ENCODE measurements at places on chromosomes 3 and 15.
A peak's percentile ranks its signal among the peaks of the same experiment; 100 is the strongest.

DNA sequence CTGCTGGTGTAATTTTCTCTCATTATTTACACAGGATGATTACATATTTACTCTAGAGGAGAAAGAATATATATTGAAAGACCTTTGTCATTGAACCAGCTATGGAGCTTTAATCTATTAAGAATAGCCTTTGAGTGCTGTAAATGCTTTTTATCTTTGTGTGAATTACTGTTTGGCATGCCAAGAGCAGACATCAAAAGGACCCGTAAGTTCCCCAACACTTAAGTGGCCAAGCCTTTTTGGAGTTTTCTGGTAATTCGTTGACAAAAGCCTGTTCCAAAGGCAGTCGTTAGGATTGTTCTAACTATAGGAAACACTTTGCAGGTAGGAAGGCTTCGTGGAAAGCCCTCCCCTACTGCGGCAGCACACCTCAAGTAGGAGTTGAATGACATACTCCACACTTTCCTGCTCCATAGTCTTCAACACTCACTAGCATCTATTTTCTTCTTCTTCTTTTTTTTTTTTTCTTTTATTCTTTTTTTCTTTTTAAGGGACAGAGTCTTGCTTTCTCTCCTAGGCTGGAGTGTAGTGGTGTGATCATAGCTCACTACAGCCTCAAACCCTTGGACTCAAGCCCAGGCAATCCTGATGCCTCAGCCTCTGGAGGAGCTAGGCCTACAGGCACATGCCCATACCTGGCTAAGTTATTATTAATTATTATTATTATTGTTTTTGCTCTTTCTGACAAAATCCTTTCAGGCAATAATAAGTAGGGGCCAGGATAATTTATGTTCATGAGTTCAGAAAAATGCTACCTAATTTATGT, 98.6 kb downstream of the SUCNR1 start:
- no peak for DNase-seq

GRCh38 chr3:12994357-12994606, 78.9 kb downstream of the IQSEC1 start:
- DNase-seq, result no peak

- no peak for DNase-seq
Observed at GRCh38 chr3:111961461-111962164, 17.2 kb upstream of the ABHD10 start.

DNA sequence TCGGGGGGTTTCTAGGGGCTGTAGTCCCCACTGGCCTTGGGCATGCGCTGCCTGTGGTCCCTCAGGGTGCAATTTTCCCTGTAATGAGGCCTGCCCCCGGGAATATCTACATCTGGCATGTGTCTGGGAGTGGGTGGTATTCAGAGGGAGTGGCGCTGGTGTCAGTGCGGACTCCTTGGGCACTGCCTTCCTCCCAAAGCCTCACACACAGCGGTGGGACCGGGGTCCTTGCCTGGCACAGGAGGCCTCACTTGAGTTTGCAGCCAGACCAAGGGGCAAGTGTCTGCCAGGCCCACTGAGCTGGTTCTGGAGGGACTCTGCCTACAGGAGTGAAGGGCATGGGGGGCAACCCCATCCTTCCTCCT, 53.5 kb upstream of the PCSK6 start:
- DNase-seq, result no peak

- peak; percentile 21 for DNase-seq
Observed at GRCh38 chr15:27418726-27419125, 447.7 kb downstream of the GABRG3 start.

- no peak for DNase-seq
Observed at GRCh38 chr15:68537097-68537496, 41.7 kb upstream of the CORO2B start.

DNA sequence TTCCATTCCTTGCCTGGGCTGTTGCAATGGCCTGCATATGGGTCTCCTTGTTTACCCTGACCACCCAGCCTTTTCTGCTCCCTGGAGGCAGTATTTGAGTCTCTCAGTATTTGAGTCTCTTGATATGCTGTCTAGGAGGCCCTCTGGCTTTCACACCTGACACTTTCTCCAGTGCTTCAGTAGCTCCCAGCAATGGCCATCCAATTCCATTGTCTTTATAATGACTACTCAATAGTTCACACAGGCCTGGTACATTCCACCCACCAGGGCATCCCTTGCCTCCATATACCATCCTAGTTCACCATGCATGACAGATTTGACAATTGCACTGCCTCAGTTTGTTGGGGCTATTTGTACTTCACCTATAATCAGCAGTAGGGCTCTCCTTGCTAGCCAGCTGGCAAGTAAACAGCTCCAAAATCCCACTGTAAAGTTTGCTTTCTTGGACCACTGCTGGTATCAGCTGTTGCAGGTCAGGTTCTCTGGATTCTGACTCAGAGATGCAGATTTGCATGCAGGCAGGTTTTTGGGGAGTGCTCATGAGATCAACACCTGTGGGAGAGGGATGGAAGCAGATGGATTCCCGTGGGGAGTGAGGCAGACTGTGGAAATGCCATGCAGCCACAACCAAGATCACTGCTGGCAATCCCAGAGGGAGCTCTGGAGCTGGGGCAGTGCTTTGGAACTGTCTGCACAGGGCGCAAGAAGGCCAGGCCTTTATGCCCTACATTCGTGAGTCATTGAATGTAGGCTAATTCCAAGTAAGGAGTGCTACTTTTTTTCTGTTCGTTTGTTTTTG, 19.1 kb upstream of the XIRP1 start:
- no peak for DNase-seq

DNA sequence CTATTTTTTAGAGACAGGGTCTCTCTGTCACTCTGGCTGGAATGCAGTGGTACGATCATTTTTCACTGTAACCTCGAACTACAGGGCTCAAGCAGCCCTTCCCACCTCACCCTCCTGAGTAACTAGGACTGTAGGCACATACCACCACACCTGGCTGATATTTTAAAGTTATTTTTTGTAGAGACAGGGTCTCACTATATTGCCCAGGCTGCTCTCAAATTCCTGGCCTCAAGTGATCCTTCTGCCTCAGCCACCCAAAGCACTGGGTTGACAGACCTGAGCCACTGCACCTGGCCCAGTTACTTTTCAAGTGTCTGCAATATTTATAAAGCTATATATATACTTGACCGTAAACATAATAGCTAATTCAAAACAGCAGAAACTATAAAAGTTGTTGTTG, 75.0 kb downstream of the PIAS1 start:
- no peak for DNase-seq

GRCh38 chr15:37136666-37137065, 36.3 kb upstream of the MEIS2 start:
- no peak for DNase-seq

DNA sequence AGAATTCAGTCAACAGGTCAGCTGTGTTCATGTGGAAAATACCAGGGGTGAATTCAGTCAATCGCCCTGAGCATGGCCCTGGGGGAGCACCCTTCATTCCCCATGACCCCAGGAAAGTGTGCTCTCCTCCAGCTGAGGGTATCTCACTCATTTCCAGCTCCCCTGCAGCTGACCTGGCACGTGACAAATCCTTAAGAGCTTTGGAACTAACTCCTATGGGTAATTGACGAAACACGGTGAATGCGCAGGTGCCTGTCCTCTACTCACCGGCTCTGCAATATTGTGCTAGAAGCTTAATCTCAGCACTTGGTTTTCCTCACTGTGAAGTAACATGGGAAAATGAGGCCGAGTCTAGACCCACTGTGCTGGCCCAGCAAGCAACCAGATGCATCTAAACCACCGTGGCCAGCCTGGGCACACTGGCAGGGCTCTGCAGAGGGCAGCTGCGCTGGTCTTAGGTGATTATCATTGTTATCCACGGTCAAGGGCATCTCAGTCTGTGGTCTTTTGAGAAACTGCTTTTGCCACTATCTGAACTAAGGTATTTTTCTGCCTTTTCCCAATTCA, 63.1 kb downstream of the SPSB4 start:
- no peak for DNase-seq

DNA sequence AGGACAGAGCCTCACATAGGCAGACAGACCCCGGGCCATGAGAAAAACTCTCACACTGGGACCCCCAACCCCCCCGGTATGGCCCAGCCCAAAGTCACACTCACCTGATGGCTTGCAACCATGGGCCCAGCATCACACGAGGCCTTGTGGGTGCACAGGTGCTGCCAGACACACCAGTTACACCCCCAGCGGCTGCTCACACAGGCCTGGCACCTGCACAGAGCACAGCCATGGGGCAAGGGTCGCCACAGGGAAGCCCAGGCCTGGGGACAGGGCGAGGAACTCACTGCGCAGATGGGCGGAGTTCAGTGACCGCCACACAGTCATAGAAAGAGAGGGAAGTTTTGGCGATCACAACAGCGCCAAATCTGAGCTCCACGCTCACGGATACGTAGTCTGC, 9.3 kb downstream of the PLXNB1 start:
- no peak for DNase-seq

DNA sequence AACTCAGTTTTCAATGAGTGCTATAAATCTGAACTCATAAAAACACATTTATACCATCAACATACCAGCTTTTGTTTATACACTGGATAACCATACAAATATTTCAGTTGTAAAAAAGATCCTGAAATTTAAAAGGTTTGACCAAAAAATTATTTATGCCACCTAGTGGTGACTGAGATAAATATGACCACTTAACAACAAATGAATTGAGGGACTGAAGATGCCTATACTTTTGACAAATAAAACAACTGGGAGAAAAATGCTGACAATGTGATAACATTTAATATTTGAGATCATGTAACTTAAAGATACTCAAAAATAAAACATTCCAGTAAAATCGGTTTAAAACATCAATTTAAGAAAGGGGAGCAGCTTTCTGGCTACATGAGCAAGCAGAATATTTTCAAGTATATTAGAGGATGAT, 30.4 kb downstream of the ATG3 start:
- DNase-seq, result no peak

GRCh38 chr3:99607151-99607550, 31.2 kb upstream of the COL8A1 start:
- no peak for DNase-seq

GRCh38 chr3:150635526-150635925, 32.4 kb downstream of the SELENOT start:
- peak; percentile 24 for DNase-seq

DNA sequence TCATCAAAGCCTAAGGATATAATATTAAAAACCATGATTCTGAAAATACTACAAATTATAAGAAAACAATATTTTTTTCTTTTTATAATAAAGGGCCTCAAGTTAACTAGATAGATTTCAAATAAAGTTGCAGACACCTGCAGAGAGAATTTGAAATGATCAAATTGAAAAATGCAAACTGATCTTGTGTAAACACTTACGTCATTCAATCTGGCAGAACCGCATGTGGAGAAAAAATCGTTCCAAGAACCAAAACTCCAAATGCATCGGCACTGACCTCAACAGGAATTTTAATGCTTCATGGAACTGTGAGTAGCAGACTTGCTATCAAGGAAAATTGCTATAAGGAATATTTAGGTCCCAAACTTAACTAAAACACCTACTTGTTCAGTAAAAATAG, 17.2 kb downstream of the CPA3 start:
- no peak for DNase-seq

GRCh38 chr15:65303687-65304380, 643 bp upstream of the RNU5B-1 start:
- DNase-seq, result no peak

DNA sequence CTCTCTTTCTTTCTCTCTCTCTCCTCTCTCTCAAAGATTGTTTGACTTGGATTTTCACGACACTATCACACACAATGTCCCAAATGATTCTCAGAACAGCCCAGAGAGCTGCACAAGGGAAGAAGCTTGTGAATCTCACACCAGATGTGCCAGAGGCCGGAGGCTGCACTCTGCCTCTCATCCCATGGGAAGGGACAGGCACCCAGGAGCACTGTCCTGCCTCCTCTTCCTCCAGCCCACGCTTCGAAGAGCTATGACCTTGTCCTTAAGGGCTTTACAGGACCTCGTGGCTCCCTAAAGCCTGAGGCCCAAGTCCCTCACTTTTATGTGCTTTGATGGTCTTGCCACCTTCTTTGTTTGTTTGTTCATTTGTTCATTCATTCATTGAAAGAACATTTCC, 267.6 kb downstream of the FAM43A start:
- DNase-seq, result no peak

GRCh38 chr15:33226559-33227181, 32.2 kb upstream of the FMN1 start:
- DNase-seq, result peak; percentile 70

DNA sequence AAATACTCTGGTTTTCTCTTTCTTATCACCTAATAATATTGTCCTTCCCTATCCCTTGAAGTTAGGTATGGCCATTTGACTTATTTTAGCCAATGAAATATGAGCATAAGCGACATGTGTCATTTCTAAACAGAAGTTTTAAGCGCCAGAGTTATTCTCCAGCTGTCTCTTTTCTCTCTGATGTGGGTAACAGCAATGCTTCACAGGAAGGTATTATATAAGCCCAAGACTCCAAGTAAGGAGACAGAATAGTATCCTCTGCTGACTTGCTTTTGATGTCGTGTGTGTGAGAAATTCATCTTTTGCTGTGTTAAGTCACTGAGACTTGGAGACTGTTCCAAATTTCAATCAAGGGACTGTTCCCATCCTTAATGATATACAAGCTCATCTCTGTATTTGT, 224.6 kb upstream of the NECTIN3 start:
- peak; percentile 44 for DNase-seq

GRCh38 chr3:129034642-129035041, 25.9 kb upstream of the GP9 start:
- peak; percentile 27 for DNase-seq

GRCh38 chr3:134392336-134392983, 18.2 kb upstream of the AMOTL2 start:
- DNase-seq, result no peak

GRCh38 chr15:77975332-77976094, 102.0 kb downstream of the TBC1D2B start:
- no peak for DNase-seq

GRCh38 chr15:75425966-75426500, 25.5 kb downstream of the SIN3A start:
- no peak for DNase-seq

GRCh38 chr15:90607361-90607760, 77.6 kb downstream of the CRTC3 start:
- no peak for DNase-seq

DNA sequence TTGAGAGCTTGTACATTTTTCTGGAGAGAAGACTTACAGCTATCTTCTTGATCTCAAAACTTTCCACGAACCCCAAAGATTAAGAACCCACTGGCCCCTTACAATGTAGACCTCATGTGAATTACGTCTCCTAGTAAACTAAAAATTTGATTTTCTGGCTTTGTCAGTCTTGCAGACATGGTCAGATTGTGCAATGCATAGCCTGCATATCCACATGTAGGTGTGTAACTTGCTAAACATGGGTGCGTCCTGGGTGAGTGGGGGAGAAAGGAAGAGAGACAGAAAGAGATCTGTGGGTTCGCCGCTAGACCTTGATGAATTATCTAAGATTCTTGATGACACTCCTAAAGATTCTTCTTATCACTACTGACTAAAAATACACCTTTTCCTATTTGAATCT, 561.2 kb upstream of the MDFIC2 start:
- no peak for DNase-seq

- DNase-seq, result no peak
Observed at GRCh38 chr3:140768941-140769340, 91.1 kb downstream of the TRIM42 start.
